Lung microvascular endothelial cell (primary cell): ENCODE measurements at places on chromosomes 4 and X. TPM values are rescaled to one million over a fixed set of nuclear protein-coding genes. Genes with fewer than 3 reads are reported as not detected.

The NEUROG2 gene
- total RNA-seq: not detected in 2 replicates

The GPR173 gene
- total RNA-seq: 0.44 and 1.4 TPM in 2 replicates

The FMR1 gene
- 20.7 and 25.2 TPM in 2 replicates for total RNA-seq

The GABRE gene
- 7.6 and 20.0 TPM in 2 replicates for total RNA-seq

The F8A2 gene
- not detected in 2 replicates for total RNA-seq

The HGFAC gene
- total RNA-seq: 0.20 TPM in 1 of 2 replicates, not detected in the other

The CYBB gene
- not detected in 2 replicates for total RNA-seq

The PSAPL1 gene
- not detected in 2 replicates for total RNA-seq

The OGT gene
- total RNA-seq: 59.1 and 83.1 TPM in 2 replicates
